ENCODE measurements at places on chromosomes 5 and 9.
A peak's percentile ranks its signal among the peaks of the same experiment; 100 is the strongest.

- no peak for DNase-seq
Measured at GRCh38 chr9:125085703-125086477, 57.4 kb downstream of the SCAI start.

- DNase-seq: no peak
Measured at GRCh38 chr5:16883176-16883575, 52.9 kb downstream of the MYO10 start.

- no peak for DNase-seq
Measured at GRCh38 chr5:119368238-119368630, 12.4 kb downstream of the TNFAIP8 start.

- peak; percentile 89 for DNase-seq
Measured at GRCh38 chr5:132473019-132473531, 17.5 kb downstream of the IRF1 start.

DNA sequence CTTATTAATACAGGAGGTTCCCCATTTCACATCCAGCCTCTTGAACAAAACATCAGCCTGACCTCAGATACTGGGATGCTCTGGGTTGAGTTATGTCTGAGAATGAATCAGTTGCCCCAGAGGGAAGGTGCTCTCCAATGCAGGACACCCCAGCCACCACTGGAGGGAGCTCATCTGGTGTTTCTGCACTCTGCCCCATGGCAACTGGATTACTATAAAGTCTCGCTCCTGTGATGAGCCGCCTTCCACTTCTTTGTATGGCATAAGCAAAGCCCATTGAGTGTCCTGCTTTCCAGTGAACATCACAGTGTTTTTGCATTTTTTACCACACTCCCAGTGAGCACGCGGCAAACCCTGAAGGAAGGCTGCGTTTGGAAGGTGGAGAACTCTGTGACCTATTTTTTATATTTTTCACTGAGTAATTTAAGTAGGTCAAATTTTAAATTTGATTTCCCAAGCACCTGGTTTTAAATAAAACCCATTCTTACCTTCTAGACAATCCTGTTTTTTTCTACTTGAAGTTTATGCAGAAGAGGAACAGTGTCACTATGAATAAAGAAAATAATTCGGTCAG, 176.9 kb upstream of the WWC1 start:
- no peak for DNase-seq

- no peak for DNase-seq
Measured at GRCh38 chr5:5602554-5602953, 180.1 kb downstream of the ICE1 start.

GRCh38 chr9:76162086-76162730, 232.0 kb downstream of the RFK start:
- DNase-seq: no peak

- no peak for DNase-seq
Measured at GRCh38 chr5:122371511-122372151, 59.6 kb downstream of the SNCAIP start.

GRCh38 chr5:114361724-114362196, at the start of gene KCNN2:
Gene KCNN2 (plus strand): TSS chr5:114362070. CDS start chr5:114362140, 70 bp downstream.
- no peak for DNase-seq

GRCh38 chr5:156446526-156446925, 119.6 kb downstream of the SGCD start:
- no peak for DNase-seq

GRCh38 chr9:110156902-110157301, 51.1 kb downstream of the C9orf152 start:
- peak; percentile 27 for DNase-seq

DNA sequence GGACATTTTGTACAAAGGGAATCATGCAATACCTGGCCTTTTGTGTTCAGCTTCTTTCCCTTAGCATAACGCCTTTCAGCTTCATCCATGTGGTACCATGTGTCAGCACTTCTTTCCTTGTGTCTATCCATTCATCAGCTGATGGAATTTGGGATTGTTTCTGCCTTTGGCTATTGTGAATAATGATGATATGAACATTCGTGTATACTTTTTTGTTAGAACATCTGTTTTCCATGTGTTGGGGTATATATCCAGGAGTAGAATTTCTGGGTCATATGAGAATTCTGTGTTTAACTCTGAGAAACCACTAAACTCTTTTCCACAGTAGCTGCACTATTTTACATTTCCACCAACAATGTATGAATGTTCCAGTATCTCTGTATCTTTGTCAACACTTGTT, 14.8 kb upstream of the PRRC2B start:
- DNase-seq: no peak

DNA sequence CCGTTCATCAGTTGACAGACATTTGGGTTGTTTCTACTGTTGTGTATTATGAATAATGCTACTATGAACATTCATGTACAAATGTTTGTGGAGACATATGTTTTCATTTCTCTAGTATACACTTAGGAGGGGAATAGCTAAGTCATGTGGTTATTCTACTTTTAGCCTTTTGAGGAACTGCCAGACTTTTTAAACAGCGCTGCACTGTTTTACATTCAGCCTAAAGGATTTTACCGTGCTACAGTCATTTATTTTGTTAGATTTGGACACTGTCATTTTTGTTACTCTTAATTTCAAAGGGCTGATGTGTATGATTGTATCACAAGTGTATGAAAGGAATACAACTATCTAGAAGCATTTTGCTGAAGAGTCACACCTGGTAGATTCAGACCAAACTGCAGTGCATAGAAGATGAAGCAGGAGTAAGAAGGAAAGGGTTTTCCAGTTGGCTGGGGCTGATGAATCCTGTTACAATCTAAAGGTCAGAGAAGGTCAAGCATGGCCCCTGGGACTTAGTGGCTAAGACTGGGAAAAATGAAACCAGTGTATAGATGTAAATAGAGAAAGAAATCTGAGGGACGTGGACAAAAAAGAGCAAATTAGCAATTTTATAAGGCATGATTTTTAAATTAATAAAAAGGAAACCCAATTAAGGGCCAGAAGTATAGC, 509.7 kb downstream of the PSAT1 start:
- no peak for DNase-seq

- no peak for DNase-seq
Measured at GRCh38 chr5:60673334-60673733, 26.6 kb downstream of the DEPDC1B start.

DNA sequence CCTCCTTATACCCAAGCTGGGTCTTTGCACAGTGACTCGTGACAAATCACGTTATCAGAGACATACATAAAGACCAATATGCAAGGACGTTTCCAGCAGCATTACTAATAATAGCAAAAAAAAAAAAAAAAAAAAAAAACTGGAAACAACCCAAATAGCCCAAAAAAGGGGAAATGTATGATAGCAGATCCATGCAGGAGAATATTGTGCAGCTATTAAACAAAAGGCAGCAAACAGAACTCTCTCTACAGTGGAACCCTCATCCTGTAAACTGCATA, 37.7 kb downstream of the C5orf15 start:
- DNase-seq: no peak

DNA sequence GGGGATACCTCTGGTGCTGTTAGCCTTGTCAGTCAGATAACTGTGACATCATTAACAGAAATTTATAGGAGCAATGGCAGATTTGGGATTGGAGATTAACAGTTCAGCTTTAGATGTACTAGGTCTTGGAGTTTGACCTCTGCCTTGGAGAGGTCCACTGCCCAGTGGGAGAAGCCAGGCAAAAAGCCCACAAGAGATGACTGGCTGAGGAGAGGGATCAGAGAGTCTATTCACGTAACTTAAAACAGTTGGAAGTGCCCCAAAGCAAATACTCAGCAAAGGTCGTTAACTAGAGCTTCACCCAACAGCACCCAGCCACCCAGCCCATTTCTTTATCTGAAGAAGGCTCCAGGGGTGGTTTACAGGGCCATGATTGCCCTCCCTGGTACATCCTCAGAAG, 232.7 kb upstream of the PPP1R2B start:
- DNase-seq: no peak

- no peak for DNase-seq
Measured at GRCh38 chr9:125505988-125506438, 201.0 kb downstream of the MAPKAP1 start.

- no peak for DNase-seq
Measured at GRCh38 chr5:168472329-168472728, 13.9 kb upstream of the RARS1 start.

DNA sequence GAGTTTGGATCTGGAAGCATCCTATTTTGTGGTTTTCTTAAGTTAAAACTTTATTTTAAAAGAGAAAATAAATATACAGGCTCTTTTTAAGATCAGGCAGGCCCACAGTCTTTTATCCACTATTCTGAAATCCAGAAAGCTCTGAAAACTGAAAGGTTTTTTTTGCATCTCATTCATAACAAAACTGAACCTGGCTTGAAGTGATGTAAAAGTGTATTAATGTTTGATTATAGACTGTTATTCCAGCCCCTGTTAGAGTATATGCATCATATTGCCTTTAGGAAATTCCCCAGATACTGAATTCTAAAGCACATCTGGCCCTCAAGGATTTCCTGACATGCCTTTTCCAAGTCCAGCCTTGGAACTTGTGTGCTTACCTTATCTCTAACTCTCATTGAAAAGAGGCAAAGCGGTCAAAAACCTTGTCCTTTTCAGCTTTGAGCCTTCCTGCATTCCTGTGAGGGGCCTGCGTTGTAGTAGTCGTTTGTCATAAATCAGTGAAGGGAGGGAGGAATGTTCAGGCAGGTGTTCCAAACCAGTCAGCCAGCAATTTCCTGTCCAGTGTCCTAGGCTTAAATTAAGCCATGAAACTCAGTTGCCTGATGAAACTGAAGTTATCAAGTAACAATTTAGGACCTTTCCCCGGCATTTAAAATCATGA, 110.4 kb downstream of the TLE4 start:
- no peak for DNase-seq

DNA sequence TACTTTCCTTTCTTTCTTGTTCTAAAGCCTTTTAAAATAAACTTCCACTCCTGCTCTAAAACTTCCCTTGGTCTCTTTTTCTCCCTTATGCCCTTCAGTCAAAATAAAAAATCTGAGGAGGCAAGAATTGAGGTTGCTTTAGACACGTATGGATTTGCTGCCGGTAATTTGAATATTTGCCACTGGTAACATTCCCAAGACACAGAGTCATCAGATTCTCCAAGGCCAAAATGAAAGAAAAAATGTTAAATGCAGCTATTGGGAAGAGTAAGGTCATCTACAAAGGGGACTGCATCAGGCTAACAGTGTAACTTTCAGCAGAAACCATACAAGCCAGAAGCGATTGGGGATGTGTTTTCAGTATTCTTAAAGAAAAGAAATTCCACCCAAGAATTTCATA, 311.1 kb downstream of the CDH18 start:
- DNase-seq: no peak

DNA sequence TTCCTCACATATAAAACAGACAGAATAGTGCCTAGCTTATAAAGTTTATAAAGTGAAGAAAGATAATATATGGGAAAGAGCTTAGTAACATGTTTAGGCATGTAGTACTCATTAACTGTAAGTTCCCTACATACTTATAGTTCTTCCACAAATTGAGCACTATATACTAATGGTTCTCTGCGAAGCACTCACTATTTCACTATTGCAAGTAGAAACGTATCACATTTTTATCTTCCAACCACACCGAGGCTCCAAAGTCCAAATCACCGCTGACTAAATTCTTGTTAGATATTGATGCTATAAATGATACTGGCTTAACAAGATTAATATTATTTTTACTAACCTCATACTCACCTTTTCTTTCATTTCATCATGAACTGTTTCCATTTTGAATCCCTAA, 61.0 kb downstream of the FBXW11 start:
- DNase-seq: no peak

DNA sequence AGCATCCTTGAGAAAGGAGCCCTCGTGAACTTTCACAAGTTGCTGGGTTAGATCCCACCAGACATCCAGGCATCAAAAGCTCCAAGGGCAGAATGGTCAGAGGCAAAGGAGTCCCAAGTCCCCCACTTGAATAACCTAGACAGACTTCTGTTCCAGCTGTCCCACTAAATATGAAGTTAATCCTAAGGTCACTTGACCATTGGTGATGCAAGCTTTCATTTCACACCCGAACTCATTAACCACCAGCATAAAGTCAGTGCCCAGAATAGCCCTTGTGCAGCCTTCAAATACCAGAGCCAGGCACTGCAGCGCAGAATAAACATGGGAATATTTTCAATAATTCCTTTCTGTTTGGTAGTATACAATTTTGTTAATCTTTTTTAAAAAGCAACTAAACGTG, 28.9 kb downstream of the OXCT1 start:
- no peak for DNase-seq

DNA sequence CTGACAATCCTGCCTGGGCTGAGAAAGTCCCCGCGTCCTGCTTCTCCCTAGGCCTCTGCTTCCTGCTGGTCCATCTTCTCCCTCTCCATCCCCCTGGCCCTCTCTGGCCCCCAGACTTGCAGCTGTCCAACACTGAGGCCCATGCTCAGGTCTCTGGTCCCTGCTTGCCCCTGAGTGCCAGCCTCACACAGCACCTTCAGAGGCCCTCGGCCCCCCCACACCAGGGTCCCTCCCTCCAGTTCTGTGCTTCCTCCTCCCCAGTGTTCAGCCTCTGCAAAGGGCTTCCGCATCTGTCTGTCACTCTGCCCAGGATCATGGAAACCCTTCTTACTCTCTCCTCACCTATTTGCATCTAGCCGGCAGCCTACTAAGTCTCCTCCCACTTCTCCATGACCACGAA, 62.4 kb upstream of the CTSL start:
- DNase-seq: no peak
